ENCODE measurements at places on chromosomes 13 and 19. TPM values are rescaled to one million over a fixed set of nuclear protein-coding genes. Genes with fewer than 3 reads are reported as not detected.

DNA sequence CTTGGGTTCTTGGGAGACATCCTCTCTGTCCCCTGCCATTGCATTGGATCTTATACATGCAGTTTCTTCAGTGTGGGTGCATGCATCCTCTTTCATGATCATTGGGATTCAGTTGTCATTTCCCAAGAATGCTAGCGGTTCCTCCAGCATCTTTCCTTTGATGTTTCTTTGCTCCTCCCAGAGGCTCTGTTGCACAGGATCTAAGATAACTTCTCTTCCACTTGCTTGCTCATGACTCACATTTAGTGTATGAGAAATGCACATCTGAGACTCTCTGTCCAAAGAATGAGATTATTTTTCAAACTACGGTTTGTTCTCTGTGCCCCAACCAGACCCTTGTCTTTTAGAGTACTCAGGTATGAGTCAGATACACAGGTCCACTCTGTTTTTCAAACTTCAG lies 197.1 kb downstream of the NDFIP2 start:
- no peak overlapping the region for H3K27ac ChIP-seq
- no peak for DNase-seq
- no peak overlapping the region for H3K4me3 ChIP-seq
- no peaks in the 10 kb centered on the region for H3K4me1 ChIP-seq

The KCNRG gene
- polyA plus RNA-seq, result 0.25 TPM

- H3K27me3 ChIP-seq, result no peaks in the 10 kb centered on the region
- no peak overlapping the region for H3K4me3 ChIP-seq
- H3K4me1 ChIP-seq, result no peaks in the 10 kb centered on the region
- H3K36me3 ChIP-seq, result no peaks in the 10 kb centered on the region
- H3K27ac ChIP-seq, result no peak overlapping the region
- DNase-seq, result no peak
These were observed 51.9 kb upstream of the C1QTNF9B start for GRCh38 chr13:23949200-23949599.

DNA sequence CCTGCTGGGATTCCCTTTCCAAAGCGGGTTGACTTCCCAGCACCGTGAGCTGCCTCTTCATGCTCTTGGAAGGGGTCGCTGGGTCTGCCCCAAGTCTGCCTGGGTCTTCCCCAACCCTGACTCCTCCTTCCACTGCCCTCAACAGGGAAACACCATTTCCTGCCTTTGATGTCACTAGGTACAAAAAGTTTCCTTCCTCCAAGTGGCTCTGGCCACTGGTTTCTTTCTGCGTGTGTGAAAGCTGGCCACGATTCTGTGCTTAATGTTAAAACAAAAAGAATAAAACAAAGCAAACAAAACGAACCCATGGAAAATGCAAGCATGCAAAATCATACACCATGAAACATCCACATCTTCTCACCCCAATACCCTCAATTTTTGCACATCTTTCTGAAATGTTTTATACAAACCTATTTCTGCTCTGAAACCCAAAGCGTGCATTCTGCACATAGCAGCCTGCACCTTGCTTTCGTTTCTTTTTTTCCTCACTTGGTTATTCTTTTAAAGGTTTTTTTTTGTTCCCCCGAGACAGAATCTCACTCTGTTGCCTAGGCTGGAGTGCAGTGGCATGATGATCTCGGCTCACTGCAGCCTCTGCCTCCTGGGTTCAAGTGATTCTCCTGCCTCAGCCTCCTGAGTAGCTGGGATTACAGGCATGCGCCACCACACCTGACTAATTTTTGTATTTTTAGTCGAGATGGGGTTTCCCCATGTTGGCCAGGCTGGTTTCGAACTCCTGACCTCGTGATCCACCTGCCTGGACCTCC lies 12.5 kb upstream of the TNFSF9 start:
- H3K36me3 ChIP-seq, result no peaks in the 10 kb centered on the region
- peaks cover 33% of the 10 kb centered on the region for H3K4me1 ChIP-seq
- H3K27ac ChIP-seq, result no peak overlapping the region
- H3K27me3 ChIP-seq, result no peaks in the 10 kb centered on the region
- H3K4me3 ChIP-seq, result peak overlapping the region; percentile 21

DNA sequence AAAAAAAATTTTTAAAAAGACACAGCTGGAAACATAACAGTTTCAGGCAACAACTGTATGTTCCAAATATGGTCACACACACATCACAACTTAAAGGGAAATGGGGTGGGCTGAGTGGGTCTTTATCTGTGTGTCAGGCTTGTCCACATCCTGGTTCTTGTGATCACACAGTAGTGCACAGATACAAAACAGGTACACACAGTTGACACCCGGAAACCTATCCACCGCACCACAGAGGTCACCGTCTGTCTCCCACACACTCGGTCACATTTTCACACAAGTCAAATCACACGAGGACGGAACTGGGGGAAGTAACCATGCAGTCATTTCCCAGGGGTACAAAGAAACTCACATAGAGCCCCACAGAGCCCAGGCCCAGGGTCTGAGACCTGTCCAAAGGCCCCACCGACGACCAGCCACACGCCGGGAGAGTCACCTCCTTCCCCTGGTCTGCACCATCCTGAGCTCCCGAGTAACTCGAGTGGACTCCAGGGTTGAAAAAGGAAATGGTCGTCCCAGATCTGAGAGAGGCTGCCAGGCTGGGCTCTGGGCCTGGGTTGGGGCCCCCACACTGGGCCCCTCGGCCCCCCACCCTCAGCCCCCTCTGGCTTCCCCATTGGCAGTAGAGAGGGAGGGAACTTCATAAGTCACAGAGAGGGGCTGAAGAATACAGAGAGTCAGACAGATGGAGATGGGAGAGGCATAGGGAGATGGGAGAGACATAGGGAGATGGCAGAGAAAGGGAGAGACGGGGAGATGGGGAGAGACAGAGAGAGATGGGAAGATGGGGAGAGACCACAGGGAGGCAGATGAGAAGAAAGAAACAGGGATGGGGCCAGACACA lies 1.3 kb upstream of the PPAN start:
- H3K4me3 ChIP-seq, result peak overlapping the region; percentile 35
- H3K27me3 ChIP-seq, result no peaks in the 10 kb centered on the region
- H3K27ac ChIP-seq, result peak overlapping the region; percentile 94
- H3K36me3 ChIP-seq, result peaks cover 16% of the 10 kb centered on the region
- DNase-seq, result peak; percentile 61

DNA sequence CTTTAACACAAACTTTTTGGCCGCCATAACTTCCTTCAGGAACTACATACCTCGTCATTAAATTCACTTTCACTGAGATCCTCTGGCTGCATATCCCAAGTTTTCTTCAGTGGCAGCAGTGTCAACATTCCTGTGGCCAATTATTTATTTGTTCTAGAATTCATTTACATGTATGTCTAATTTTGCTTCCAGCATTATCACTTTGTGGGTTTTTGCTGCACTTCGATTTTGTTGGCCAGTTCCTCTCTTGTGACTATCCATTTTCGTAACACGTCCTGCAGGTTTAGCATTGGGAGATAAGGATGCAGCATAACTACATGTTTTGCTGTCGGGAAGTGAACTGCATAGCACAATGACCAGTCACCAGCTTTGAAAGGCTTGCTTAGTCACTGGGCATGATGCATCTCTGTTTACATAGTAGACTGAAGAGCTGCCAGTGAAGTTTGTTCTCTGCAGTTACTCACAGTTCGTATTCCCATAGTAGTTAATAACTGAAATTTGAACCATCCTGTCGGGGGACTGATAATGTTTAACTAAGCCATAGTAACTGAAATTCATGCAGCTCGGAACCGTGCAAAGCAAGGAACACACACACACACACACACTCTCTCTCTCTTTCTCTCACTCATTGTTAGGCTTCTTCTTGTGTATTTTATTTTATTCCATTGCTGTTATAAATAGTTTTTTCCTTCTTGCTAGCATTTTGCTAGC lies 28.3 kb downstream of the ZNF507 start:
- H3K36me3 ChIP-seq, result peaks cover 70% of the 10 kb centered on the region
- DNase-seq, result no peak
- H3K27ac ChIP-seq, result no peak overlapping the region
- no peak overlapping the region for H3K4me3 ChIP-seq
- H3K27me3 ChIP-seq, result no peaks in the 10 kb centered on the region

GRCh38 chr13:85589021-85589420 lies 210.2 kb downstream of the SLITRK6 start:
- no peaks in the 10 kb centered on the region for H3K27me3 ChIP-seq
- no peak overlapping the region for H3K27ac ChIP-seq
- H3K36me3 ChIP-seq, result no peaks in the 10 kb centered on the region
- H3K4me1 ChIP-seq, result no peaks in the 10 kb centered on the region
- H3K4me3 ChIP-seq, result no peak overlapping the region

The CPT1C gene
- not detected for polyA plus RNA-seq

GRCh38 chr19:5547881-5548280 lies 19.9 kb downstream of the TINCR start:
- H3K4me3 ChIP-seq, result no peak overlapping the region
- H3K4me1 ChIP-seq, result no peaks in the 10 kb centered on the region
- DNase-seq, result no peak
- no peaks in the 10 kb centered on the region for H3K36me3 ChIP-seq
- no peak overlapping the region for H3K27ac ChIP-seq

The C13orf42 gene
- not detected for polyA plus RNA-seq

DNA sequence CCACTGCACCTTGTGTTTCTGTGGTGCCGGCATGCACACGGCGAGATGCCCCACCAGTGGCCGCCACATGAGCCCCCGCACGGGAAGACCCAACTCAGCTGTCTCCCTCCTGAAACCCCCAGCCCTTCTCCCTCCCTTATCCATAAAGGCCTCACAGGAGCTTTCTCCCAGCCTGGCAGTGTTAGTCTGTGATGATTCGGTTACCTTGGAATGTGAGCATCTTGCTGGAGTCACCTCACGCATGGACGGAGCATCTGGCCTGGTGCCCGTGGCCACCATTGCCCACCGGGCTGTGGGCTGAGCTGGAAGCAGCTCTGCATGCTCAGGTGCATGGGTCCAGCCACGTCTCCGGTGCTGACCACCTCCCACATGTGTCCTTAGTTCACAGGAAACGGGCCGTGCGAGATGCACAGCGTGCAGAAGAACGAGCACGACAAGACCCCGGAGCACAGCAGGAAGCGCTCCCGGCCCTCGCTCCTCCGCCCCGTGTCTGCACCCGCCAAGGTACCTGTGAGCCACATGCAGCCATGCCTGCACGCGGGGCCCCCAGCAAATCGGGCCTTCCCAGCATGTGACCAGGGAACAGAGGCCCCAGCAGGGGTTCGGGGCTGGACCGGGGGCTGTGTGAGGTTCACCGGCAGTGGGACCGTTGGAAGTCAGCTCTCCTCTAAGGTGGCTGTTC lies 22.0 kb downstream of the SIN3B start:
- H3K4me1 ChIP-seq, result no peaks in the 10 kb centered on the region
- H3K27ac ChIP-seq, result no peak overlapping the region
- no peak for DNase-seq
- peaks cover 71% of the 10 kb centered on the region for H3K36me3 ChIP-seq

DNA sequence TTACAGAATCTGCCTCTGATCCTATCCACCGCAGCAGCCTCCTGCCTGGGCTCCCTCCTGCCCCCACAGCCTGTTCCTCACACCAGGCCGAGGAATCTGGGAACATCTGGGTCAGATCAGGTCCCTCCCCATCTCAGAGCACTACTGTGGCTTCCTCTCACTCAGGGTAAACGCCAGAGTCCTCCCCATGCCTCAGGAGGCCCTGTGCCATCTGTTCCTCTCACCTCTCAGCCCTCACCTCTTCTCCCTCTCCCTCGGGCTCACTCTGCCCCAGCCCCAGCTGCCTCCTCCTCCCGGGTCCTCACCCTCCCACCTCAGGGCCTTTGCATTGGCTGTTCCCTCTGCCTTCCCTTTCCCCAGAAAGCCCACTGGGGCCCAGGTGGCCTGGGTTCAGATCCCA lies 18.2 kb downstream of the FCGBP start:
- H3K4me3 ChIP-seq, result no peak overlapping the region
- H3K27me3 ChIP-seq, result no peaks in the 10 kb centered on the region
- no peak overlapping the region for H3K27ac ChIP-seq
- no peaks in the 10 kb centered on the region for H3K36me3 ChIP-seq
- H3K4me1 ChIP-seq, result no peaks in the 10 kb centered on the region
- no peak for DNase-seq

DNA sequence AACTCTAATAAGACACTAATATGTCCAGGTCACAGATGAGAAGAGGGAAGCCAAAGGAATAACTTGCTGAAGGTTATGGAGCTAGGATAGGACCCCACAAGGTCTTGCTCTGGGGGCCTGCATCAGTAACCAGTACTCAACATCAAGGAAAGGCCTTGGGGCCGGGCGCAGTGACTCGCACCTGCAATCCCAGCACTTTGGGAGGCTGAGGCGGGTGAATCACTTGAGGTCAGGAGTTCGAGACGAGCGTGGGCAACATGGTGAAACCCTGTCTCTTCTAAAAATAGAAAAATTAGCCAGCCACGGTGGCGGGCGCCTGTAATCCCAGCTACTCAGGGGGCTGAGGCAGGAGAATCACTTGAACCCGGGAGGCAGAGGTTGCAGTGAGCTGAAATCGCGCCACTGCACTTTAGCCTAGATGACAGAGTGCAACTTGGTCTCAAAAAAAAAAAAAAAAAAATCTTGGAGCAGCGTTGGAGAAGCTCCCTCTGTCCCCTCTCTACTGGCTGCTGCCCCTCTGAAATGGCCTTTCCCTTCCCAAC lies 1.8 kb downstream of the LONP1 start:
- peaks cover 9% of the 10 kb centered on the region for H3K36me3 ChIP-seq
- no peak for DNase-seq
- H3K4me1 ChIP-seq, result peaks cover 25% of the 10 kb centered on the region
- H3K4me3 ChIP-seq, result no peak overlapping the region
- H3K27ac ChIP-seq, result peak overlapping the region; percentile 95

- H3K4me3 ChIP-seq, result no peak overlapping the region
- no peaks in the 10 kb centered on the region for H3K27me3 ChIP-seq
- no peaks in the 10 kb centered on the region for H3K36me3 ChIP-seq
- no peak for DNase-seq
- H3K4me1 ChIP-seq, result no peaks in the 10 kb centered on the region
These were observed 27.0 kb upstream of the OLFM4 start for GRCh38 chr13:53001444-53002225.

The ZNF99 gene
- not detected for polyA plus RNA-seq

- DNase-seq, result no peak
- no peak overlapping the region for H3K4me3 ChIP-seq
- no peaks in the 10 kb centered on the region for H3K36me3 ChIP-seq
- H3K4me1 ChIP-seq, result no peaks in the 10 kb centered on the region
These were observed 767.9 kb downstream of the PCDH9 start for GRCh38 chr13:66462187-66462586.

- H3K27me3 ChIP-seq, result no peaks in the 10 kb centered on the region
- H3K27ac ChIP-seq, result peak overlapping the region; percentile 68
- H3K4me1 ChIP-seq, result peaks cover 21% of the 10 kb centered on the region
- DNase-seq, result no peak
- peaks cover 44% of the 10 kb centered on the region for H3K36me3 ChIP-seq
These were observed 20.4 kb upstream of the CPB2 start for GRCh38 chr13:46124967-46125933.

GRCh38 chr19:928471-929202 lies 2.8 kb downstream of the ARID3A start:
- no peaks in the 10 kb centered on the region for H3K27me3 ChIP-seq
- no peak overlapping the region for H3K4me3 ChIP-seq
- H3K4me1 ChIP-seq, result peaks cover 40% of the 10 kb centered on the region
- H3K36me3 ChIP-seq, result no peaks in the 10 kb centered on the region

The CYP2B6 gene
- polyA plus RNA-seq, result not detected

Data from CD4-positive, CD25-positive, alpha-beta regulatory T cell (primary cell).